ENCODE measurements at places on chromosomes 1 and 21.

DNA sequence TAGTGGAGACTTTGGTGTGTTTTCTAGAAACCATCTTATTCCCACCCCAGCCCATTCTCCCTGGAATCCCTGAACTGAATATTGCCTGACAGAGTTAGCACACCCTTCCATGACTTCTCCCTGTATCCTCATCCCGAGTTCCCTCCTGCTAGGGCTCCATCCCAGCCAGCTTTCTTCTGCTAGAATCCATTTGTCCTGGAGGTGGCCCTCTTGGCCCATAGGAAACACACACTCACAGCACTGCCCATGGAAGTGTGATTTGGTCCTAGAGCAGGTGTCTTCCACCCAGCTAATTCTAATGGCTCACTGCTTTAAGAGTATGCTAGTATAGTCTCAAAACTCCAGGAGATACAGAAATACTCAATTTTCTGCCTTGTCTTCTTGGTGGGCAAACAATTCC, 4.1 kb downstream of the KRTAP15-1 start:
- DNase-seq = no peak

DNA sequence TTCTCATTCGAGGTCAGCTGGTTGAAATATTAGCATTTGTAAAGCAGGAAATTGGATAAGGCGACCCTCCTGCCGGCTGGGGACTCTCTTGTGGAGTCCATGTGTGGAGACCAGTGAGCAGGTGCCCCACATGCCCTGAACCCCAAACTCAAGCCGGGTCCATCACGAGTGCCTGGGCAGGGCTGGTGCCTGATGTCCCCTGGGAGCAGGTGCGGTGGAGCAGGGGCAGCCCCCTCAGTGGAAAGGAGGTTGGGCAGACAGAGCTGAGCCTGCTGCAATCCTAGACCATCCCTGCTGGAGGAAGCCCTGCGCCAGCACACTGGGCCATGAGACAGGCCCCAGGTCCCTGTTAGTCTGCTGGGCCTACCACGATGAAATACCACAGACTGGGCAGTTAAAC, 395.6 kb downstream of the NPHP4 start:
- DNase-seq = no peak

- no peak for DNase-seq
Measured at GRCh38 chr1:52444463-52444862, 40.1 kb downstream of the PRPF38A start.

GRCh38 chr21:34691390-34692032, 22.7 kb downstream of the CLIC6 start:
- DNase-seq = no peak

GRCh38 chr1:230958370-230958769, 20.3 kb downstream of the TTC13 start:
- no peak for DNase-seq

- DNase-seq = peak; percentile 68
Measured at GRCh38 chr1:203671521-203672278, 45.1 kb downstream of the ATP2B4 start.

GRCh38 chr1:238581332-238581731, 690.6 kb upstream of the ZP4 start:
- DNase-seq = no peak

DNA sequence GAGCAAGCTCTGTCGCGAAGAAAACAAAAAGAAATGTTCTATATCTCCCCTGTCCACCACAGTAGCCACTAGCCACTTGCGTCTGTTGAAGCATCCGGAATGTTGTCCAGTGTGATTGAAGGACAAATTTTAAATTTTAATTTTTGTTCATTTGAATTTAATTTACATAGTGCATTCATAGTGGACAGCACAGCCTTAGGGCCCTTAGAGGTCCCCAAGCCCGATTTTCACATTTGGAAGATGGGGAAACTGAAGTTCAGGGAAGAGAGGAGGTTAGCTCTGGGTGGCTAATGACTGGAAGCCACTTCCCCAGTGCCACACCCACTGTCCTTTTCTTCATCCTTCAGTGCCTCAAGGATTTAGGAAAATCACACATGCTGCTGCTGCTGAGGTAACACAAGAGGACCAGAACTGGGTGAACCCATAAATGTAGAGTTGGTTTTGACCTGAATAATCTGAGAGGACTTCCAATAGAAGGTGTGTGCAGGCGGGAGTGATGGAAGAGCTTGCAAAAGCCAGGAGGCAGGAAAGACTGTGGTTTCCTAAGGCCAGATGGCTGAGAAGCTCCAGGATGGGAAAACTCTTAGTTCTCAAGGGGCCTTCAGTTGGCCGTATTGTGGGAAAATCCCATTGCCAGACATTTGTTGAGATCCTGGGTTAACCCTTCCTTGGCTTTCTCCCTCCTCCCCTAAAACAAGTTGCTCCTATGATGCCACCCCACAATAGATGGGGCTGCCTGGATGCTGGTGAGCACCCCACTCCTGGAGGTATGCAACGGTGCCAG, 49.5 kb downstream of the TRIM11 start:
- DNase-seq = no peak

DNA sequence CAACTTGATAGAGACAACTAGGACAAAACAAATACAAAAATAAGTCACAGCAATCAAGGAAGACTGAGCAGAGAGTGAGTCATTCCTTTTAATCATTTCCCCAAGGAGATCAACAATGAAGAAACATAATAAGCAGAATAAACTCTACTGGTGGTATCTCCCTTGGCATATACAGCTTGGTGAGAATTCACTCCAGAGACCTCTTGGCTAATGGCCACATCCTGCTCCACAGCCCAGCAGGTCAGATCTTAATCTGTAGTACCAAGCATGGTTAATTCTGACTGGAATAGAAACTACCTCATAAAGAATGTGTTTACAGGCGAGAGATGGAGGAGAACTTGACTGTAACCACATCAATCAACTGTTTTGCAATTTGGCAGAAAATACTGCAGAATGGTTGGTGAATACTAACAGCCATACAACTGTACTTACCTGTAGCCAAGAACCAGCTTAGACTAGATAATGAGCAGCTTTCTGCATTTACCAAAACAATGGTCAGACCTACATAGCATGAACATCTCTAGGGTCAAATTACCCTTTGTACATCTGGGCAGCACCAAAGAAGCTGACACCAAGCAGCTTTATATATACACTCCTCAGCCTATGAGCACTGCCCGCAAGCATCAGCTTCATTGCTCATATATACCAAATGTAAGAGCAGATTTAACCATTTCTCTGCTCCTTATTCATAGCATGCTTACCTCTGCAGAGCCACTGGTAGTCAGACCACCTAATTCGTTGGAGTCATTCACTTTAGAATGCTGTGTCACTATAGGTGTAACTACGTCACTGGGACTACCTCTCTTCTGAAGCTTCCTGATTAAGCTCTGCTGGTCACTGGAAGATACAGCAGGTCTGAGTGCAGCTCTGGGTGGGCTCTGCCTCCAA, 51.0 kb downstream of the KIAA0319L start:
- no peak for DNase-seq

DNA sequence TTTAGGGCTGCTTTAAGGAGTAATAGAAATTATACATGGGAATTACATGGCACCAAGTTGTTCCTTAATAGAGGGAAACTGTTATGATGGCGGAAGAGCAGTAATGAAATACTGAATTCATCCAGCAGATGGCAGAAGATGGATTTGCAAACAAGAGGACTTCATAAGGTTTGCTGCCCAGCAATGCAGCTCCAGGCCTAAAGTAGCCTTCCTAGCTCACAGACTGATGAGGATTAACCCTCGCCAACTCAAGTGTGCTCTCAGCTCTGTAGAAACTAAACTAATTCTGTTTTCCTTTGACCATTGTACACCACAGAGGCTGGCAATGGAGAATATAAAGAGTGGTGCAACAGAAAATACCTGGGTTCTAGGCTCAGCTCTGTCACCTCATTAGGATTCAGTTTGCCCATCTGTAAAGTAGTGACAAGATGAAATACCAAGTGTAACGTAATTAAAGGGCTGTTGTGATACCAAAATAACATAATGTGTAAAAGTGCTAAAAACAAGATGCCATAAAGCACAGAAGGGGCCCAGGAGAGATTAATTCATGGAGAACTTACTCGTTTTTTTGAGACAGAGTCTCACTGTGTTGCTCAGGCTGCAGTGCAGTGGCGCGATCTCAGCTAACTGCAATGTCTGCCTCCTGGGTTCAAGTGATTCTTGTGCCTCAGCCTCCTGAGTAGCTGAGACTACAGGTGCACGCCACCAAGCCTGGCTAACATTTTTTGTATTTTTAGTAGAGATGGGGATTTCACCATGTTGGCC, 102.4 kb upstream of the SERBP1 start:
- DNase-seq = no peak

GRCh38 chr1:29090937-29091618, 32.6 kb downstream of the TMEM200B start:
- DNase-seq = no peak

DNA sequence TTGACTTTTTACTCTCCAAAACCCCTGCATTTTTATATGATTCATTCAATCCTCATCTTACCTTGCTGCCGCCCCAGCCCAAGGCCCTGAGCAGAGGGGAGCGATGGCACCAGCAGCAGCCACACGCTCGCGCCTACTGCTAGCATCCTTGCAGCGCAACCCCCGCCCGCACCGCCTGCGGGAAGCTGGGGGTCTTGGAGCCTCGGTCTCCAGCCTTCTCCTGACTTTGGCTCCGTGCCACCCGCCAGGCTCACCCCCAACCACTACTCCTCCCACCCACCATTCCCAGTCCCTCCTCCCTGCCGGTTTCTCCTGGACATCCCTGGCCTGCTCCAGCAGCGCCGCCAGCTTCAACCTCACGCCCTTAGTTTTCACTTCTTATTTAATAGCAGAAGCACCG, 76.6 kb downstream of the RPE65 start:
- no peak for DNase-seq

- no peak for DNase-seq
Measured at GRCh38 chr1:34978921-34979320, 6.2 kb downstream of the TMEM35B start.

DNA sequence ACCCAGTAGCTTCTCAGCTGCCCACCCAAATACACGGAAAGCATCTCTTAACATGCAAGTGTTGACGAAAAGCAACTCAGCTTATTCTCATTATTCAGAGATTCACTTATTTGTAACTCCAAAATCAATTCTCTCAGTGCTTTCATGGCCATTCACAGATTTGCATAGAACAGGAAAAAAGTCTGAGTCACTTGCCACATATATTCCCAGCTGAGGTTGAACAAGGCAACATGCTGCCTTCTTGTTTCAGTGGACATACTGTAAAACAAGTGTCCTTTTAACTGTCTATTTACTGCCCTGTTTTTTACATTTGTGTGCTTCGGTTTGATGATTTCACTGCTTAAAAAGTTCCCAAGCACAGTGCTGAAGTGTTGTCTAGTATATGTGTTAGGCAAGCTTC, 273.0 kb downstream of the LTN1 start:
- no peak for DNase-seq

DNA sequence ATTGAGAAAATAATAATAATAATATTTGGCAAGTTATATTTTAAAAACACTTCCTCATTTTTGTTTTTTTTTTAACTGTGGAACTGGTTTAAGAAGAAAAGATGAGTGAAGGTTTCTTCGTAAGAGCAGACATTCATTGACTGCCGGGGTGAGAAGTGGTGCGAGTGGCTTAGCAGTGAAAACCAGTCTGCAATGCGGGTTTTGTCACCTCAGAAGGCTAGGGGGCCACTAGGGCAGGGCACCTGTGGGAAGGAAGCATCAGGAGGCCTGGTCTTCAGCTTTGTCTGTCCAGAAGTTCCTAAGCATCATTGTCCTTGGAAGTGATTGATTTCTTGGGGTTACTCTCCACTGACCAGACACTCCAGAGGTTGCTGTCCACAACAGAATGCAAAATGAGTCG, 339.2 kb downstream of the ZNF326 start:
- DNase-seq = no peak

- no peak for DNase-seq
Measured at GRCh38 chr1:59767119-59767518, 47.6 kb upstream of the HOOK1 start.

DNA sequence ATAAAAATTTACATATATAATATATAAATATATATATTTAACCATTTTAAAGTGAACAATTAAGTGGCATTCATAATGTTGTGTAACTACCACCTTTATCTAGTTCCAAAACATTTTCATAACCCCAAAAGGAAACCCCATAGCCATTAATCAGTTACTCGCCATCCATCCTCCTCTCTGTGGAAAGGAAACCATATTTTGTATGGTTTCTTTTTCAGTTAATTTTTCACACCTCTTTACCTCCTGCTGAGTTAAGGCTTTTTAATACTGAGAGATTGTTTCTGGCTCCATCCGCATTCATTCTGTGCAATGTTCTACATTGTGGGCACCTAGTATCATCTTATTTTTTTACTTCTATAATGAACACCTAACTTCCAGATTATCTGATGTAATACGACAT, 512.1 kb downstream of the LMO4 start:
- DNase-seq = no peak

GRCh38 chr21:45135122-45135521, 60.7 kb downstream of the ADARB1 start:
- no peak for DNase-seq

- peak; percentile 38 for DNase-seq
Measured at GRCh38 chr1:1917995-1918900, 831 bp downstream of the TMEM52 start.

GRCh38 chr1:20202166-20202565, 15.8 kb upstream of the PLA2G2C start:
- no peak for DNase-seq
